AML-193 (cell line): ENCODE measurements at places on chromosomes 2 and 18.

- no peak for DNase-seq
Measured at GRCh38 chr18:41642756-41643155, 312.3 kb upstream of the PIK3C3 start.

GRCh38 chr2:214808981-214809750 is at the start of gene BARD1:
Gene BARD1 (minus strand): TSS chr2:214809683. CDS start chr2:214809569, 114 bp downstream.
- DNase-seq, result peak; percentile 55

DNA sequence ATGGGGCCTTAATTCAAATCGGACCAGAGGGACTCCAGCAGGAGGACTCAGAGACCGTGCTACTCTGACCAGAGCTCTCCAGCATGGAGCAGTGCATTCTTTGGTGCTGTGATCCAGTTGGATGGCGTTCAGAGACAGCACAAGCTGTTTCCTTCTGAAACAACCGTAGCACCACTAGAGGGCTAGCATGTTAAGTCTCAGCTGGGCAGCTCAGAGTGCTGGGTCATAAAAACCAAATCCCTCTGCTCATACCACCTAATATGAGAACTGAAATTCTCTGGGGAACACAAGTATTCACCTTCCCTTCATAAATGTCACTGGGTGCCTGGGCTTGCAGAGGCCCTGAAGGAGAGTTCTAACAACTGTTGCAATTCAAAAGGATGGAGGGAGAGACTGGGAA is 97.7 kb upstream of the TFCP2L1 start:
- DNase-seq, result no peak

DNA sequence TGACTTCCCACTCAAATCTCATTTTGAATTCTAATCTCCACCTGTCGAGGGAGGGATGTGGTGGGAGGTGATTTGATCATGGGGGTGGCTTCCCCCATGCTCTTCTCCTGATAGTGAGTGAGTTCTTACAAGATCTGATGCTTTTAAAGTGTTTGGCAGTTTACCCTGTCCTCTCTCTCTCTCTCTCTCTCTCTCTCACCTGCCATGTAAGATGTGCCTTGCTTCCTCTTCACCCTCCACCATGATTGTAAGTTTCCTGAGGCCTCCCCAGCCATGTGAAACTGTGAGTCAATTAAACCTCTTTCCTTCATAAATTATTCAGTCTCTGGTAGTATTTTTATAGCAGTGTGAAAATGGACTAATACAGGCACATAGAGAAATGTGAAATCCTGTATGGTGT is 7.0 kb upstream of the LDAH start:
- no peak for DNase-seq

DNA sequence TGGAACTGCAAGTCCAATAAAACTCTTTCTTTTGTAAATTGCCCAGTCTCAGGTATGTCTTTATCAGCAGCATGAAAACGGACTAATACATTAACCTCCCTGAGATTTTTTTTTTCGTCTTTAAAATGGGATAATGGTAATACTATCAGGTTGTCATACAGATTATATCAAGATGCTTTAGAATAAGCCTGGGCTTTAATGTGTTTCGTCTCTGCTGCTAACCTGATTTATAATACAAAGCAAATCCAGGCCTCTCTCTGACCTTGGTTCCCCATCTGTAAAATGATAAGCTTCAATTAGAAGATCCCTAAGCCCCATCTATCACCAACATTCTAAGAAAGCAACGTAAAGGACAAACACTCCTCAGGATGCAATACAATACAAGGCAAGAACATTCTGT is 283.5 kb downstream of the LRATD1 start:
- DNase-seq, result no peak

- no peak for DNase-seq
Measured at GRCh38 chr2:16657671-16658070, 8.0 kb downstream of the CYRIA start.

- DNase-seq, result no peak
Measured at GRCh38 chr2:219028141-219028540, 13.2 kb downstream of the CFAP65 start.

- peak; percentile 48 for DNase-seq
Measured at GRCh38 chr2:206004004-206004693, 81.8 kb downstream of the INO80D start.

DNA sequence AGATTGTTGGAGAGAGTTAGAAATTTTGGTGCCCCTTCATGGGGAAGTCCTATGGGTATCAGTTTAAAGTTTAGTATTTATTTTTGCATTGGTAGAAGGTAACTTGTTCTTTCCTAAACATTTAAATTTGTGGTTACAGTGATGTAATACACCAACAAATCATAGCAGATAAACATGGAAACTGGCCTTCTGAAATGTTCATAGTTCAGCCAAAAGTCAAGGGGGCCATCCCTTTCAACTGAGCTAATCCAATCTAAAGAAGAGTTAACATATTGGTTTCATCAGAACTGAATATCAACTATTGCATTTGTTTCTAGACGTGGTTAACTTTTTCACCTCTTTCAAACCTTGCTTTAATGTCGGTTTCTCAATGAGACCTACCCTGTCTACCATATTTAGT is 46.3 kb downstream of the PPP1R1C start:
- DNase-seq, result no peak

GRCh38 chr2:27208486-27209050 is 3.3 kb upstream of the ATRAID start:
- DNase-seq, result no peak

GRCh38 chr2:128630974-128631697 is 312.5 kb upstream of the HS6ST1 start:
- DNase-seq, result no peak

DNA sequence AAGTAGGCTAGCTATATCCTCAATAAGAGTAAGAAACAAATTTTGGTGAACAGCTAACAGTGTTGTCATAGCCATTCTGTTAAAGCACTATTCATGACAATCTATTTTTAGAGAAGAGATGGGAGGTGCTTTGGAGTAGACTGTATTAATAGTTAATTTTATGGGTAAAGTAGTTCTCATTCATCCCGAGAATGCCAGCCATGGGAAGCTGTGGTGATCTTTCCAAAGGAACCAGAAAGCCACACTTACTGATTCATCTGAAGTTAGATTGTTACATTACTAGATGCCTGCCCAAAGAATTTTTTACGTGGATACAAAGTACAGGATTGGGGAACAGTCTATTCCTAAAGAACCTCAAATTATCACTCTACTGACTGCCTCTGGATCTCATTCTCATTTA is 74.6 kb downstream of the ZRANB3 start:
- DNase-seq, result no peak
